ENCODE measurements at places on chromosomes 5 and 9.

GRCh38 chr5:41793141-41793770 is 77.0 kb downstream of the OXCT1 start:
- DNase-seq: no peak

- peak; percentile 62 for DNase-seq
These were observed 43.4 kb upstream of the CDKN2B start for GRCh38 chr9:22052376-22052945.

- DNase-seq: no peak
These were observed 1068.7 kb downstream of the CDH12 start for GRCh38 chr5:21784487-21784886.

DNA sequence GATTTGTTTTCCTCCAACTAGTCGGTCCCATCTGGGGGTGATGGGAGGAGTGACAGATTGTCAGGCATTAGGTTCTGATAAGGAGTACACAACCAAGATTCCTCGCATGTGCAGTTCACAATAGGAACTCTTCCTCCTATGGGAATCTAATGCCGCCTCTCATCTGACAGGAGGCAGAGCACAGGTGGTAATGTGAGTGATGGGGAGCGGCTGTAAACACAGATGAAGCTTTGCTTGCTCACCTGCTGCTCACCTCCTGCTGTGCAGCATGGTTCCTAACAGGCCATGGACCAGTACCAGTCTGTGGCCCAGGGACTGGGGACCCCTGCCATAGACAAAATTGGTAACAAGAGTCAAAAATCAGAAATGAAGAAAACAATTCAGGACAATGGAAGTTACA is 173.3 kb upstream of the HMHB1 start:
- DNase-seq: no peak

GRCh38 chr5:21159510-21160059 is 1171.6 kb upstream of the CDH18 start:
- DNase-seq: no peak

GRCh38 chr5:129963359-129963758 is 59.1 kb downstream of the CHSY3 start:
- DNase-seq: no peak

DNA sequence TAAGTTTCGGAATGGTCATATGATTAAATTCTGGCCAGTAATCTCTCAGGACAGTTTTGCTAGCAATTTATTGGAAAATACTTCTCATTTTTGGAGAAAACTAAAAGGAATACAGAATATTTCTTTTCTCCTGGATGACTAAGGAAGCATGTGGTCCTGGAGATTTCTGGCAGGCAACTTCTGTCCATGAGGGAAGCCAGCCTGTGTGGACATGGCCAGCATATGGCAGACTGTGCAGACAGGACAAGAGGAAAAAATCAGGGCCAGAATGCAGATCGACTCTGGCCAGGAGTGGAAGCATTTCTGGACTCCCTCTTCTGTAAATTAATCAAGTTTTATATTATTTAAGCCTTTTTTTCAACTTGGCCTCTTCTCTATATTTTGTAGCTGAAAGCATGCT is 100.4 kb upstream of the CDH18 start:
- no peak for DNase-seq

DNA sequence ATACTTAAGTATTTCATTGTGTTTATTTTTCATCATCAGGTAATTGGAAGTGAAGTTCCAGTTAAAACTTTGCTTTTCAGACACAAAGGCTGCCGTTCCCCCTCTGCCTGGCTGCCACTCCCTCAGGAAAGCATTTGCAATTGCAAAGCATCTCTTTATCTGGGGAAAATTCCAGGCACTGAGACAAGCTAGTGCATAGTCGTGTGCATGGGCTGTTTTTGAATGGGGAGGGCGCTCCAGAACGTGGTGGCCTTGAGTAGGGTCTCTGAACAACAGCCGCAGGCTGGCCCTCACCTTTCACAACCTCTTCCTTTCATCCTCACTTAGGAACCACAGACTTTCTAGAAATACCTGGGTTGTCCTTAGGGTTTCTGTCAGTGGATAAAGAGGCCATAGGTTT is 285.1 kb upstream of the ADAMTS16 start:
- DNase-seq: no peak

DNA sequence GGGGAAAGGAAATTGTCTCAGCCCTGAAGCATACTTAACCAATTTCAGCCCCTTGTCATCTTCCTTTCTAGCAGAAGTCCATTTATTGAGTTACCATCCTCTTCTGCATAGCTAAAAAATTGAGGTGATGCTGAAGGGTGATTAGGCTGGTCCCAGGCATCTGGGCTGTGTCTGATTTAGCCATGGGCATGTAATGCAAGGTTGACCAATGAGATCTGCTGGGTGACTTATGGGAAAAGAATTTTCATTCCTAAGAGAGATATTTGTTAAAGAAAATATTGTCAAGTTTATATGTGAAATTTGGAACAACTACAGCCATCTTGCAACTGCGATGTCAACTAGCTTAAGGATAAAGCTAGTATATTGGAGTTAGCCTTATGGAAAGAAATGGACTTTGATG is 5.1 kb downstream of the ITGA2 start:
- DNase-seq: no peak

DNA sequence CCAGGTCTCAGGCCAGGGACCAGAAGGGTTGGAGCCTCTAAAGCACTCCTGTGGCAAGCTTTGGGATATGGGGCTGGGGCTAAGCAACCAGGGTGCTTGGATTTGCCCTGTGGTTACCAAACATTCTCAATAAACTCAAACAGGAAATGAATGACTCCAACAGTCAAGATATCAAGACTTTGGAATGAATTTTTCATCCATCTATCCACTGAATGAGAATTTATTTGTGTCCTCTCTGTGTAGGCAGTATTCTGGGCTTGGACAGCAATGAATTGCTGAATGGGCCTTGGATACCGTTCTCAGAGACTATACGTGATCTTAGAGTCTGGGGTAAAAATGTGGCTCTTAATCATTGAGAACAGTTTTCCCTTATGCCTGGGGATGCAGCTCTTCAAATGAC is 212.5 kb downstream of the DAB2IP start:
- no peak for DNase-seq

DNA sequence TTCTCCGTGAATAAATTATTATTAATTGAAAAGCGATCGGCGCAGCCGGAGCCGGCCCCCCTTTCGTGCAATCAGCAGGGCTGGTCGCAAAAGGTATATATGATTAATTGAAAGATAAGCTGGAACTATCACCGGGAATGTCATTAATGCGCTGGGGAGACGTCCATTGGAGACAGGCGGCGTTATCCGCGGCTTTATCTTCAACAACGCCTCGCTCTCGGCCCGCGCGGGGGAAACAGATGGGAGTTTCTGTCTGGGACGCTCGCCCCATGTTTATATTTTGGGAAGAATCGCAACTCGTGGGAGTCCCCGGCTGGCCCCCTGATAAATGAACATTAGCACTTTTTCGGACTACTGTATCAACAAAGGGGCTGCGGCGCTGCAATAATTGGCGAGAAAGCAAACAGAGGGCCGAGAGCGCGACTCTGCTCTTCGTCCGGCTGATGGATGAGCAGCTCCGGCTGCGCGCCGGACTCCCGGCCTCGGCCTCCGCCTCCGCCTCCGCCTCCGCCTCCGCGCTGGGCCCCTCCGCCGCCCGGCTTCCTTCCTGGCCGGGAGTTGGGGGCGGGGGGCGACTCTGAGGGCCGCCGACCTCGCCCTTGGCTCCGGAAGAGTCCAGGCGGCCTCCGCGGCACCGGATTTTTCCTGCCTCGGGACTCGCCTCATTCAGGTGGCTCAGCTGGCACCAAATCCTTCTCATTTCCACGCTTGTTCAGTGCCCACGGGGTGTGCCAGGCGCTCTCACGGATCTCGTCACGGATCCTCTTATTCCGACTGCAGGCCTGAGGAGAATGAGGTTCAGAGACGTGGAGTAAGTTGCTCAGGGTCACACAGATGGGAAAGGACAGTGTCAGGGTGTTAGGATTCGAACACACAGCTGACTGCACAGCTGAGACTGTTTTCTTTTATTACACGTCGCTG is 3.6 kb upstream of the NKX2-5 start:
- no peak for DNase-seq

- no peak for DNase-seq
These were observed 293.4 kb upstream of the MSX2 start for GRCh38 chr5:174430940-174431339.

DNA sequence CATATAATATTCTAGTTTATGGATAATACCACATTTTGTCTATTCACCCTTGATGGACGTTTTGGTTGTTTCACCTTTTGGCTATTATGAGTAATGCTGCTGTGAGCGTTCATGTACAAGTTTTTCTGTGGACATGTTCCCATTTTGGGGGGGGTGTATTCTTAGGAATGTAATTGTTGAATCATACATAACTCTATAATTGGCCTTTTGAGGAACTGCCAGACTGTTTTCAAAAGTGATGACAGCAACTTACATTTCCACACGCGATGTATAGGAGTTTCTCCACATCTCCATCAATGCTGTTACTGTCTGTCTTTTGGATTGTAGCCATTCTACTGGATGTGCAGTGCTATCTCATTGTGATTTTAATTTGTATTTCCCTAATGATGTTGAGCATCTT is 69.8 kb downstream of the SLC46A2 start:
- DNase-seq: no peak

GRCh38 chr5:88826646-88827585 is 56.1 kb downstream of the MEF2C start:
- no peak for DNase-seq

DNA sequence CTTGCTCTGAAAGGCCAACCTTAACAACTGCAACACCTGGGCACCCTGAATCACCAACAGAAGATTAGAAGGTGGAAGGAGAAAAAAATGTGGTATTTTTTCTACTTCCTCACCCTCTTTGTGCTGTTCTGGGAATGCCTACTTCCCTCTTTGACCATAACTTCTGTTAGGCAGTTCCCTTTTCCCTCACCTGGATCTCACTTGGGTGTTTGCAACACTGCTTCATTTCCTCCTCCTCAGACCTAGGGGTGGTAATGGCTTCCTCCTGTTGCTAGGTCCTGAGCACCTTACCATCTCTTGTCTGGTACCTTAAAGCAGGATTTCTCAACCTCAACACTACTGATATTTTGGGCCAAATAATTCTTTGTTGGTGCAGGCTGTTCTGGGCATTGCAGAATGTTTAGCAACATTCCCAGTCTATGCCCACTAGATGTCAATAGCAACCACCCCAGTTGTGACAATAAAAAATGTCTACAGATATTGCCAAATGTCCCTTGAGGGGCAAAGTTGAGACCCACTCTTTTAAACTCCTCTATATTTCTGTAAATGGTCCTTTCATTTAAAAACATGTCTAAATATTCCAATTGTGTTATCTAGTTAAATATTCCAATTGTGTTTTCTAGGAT is 300.0 kb upstream of the VLDLR start:
- DNase-seq: no peak

DNA sequence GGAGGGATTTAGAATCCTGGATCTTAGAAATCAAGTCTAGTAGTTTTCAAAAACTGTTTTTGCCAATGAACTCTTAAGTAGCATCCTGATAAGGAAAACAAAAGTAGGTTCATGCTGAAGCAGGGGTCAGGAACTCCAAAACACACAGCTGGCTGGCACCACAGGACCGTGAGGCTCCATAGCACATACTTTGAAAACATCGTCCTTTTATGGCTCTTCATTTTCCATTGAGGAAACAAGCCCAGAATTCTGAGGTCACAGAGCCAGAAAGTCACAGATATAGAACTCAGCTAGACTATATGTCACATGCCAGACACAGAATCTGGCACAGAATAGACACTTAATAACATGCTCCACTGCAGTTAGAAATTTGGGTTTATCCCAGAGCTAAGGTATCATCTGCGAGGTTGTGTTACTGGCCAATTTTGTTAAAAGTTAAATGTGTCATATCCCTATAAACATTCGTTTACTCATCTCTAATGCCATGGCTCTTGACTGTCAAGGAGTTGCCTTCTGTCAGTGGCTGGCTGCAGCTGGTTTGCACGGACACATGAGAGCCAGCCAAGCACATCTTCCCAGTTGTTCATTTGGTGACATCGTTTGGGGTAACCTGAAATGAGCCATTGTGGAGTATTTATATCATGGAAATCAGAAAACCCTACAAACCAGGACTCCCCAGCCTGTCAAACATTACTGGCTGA is 58.8 kb downstream of the FAM78A start:
- DNase-seq: no peak

GRCh38 chr5:97194366-97194765 is 11.3 kb upstream of the RIOK2 start:
- DNase-seq: no peak

GRCh38 chr9:34413231-34413852 is 36.6 kb upstream of the MYORG start:
- DNase-seq: no peak

- no peak for DNase-seq
These were observed 296.5 kb downstream of the MAST4 start for GRCh38 chr5:66892716-66893115.

DNA sequence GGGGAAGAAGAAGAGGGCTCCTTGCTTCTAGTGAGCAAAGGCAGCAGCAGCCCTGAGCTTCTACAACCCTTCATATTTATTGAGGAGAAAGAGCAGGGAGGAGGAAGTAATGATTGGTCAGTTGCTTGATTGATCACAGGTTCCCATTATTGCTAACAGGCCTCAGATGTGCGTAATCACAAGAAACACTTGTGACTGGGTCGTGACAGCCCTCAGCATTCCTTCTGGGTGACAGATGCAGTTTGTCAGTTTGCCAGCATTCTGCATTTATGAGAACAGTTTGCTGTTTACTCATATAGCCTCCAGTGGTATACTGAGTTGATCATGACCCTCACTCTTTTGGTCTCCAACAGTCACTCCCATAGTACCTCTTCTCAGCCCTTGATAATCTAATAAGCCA is 111.5 kb upstream of the TNC start:
- DNase-seq: no peak

- DNase-seq: no peak
These were observed 37.4 kb upstream of the ZNF608 start for GRCh38 chr5:124783794-124784193.

DNA sequence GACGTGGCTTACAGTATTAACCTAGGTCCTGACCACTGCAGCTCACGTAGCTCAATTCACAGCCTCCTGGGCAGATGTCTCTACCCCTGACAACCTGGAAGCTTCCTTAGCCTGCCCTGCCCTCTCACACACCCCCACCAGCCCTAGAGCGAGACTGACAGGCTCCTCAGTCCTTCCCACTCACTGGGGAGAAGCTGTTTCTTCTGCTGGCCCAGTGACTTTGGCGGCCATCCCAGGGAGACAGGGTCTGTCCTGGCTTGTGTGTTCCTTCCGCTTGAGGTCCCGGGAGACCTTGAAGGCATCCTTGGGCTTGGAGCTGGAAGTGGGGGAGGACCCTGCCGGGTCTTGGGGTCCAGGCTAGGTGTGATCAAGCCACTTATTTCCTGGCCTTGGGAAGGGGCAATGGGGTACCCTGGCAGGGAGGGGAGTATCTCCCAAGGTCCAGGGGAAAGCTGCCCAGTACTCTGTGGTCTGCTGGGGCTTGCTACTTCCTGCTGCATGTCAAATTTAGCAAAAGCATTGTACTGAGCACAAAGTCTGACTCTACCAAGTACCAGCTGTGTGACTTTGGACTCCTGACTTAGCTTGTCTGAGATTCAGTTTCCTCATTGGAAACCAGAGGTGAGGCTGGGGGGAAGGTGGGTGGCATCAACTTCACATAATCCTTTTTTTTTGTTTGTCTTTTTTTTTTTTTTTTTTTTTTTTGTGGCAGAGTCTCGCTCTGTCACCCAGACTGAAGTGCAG is 1.9 kb downstream of the MIGA2 start:
- DNase-seq: no peak
